ENCODE measurements at places on chromosomes 4 and X.

- DNase-seq: peak; percentile 9
Observed at GRCh38 chr4:70842761-70843435, 3.2 kb upstream of the GRSF1 start.

GRCh38 chr4:138021139-138021830, 220.9 kb downstream of the SLC7A11 start:
- DNase-seq: no peak

- DNase-seq: no peak
Observed at GRCh38 chr4:29142708-29143107, 1577.5 kb upstream of the PCDH7 start.

DNA sequence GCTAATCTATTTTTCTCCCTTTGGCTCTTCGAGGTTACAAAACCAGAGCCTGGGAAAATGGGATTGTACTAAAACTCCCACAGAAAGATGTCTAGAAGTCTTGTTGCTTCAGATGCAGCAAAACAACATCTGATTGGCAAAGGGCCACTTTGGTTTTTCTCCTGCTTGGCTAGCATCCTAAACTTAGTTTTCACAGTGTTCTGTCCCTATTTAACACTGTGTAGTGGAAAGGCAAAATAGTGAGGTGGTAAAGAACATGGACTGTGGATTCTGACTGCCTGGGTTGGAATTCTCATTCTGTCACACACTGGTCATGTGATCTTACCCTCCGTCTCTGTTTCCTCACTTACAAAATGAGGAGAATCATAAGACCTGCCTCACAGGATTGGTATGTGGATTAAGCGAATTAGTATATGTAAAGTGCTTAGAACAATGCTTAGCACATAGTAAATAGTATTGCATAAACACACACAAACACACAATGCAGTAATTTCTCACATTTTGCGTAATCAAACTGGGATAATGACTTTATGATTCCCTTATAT, 23.5 kb downstream of the TIGD2 start:
- no peak for DNase-seq

DNA sequence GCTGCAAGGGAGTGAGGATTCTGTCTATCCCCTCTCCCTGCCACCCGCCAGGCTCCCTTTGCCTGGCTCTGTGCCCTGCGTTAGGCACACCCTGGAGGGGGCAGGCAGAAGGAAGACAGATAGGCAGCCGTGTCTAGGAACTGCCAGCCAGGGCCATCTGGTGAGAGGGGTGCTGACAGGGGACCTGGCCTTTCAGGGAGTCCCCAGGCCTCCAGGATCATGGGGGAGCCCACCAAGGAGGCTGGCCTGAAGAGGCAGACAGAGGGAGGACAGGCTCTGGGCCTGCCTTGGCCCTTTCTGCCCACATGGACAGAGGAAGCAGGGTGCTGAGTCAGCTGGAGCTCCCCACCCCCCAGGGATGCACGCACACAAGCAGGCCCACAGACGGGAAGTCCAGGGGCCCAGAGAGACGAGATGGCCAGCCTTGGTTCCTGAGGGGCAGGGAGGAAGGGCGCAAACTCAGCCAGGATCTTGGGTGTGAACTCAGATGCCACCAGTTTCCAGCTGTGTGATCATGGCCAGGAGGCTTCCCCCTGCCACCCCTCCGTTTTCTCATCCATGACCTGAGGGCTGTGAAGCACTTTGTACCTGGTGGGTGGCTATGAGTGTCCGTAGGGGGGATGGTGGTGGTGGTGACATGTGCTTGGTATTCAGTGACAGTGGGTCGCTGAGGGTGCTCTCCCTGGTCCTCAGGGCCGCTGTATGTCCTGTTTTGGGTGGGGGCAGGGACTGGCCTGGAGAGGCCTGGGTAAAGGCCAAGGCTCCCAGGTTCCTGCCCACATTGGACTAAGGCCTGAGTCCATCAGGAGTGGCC, 1.8 kb downstream of the SH3BP2 start:
- no peak for DNase-seq

DNA sequence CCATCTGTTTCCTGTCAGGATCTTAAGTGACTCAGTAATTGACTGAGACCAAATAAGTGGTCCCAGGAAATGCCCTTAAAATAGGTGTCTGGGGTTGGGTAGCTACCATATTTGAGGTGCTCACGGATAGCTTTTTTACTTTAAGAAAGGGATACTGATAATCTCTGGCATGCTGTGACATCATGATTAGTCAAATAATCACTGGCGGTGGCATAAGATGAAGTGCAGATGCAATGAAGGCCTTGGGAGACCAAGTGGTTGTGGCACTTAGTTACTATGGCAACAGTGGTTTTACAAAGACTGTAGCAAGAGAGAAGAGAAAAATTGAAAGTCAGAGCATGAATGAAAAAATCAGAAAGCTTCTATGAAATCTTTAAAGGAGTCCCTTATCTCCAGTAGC, 114.5 kb upstream of the SLIT2 start:
- no peak for DNase-seq

- peak; percentile 35 for DNase-seq
Observed at GRCh38 chr4:165208741-165209388, 1.5 kb downstream of the KLHL2 start.

- no peak for DNase-seq
Observed at GRCh38 chrX:40622479-40623138, 619 bp upstream of the MPC1L start.

DNA sequence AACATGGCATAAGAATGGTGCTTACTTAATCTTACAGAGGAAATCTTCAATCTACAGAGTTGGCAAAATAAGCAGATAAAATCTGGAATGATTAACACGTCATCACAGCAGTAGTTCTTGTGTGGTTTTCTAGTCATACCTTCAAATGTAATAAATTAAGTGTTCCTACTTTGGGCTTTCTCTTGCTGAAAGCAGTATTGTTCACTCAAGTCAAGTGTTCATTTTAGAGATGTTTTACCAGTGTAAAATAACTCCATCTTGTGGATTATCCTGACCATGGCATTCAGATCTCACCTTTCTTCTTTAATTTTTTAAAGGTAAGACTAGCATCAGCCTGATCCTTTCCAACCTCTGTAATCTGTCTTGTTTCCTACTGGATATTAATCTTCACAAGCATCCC, 72.9 kb downstream of the ADAMTS3 start:
- no peak for DNase-seq

GRCh38 chr4:47071901-47072341, 40.6 kb downstream of the GABRB1 start:
- DNase-seq: no peak

GRCh38 chrX:119552508-119552907, 12.7 kb downstream of the STEEP1 start:
- no peak for DNase-seq

- peak; percentile 38 for DNase-seq
Observed at GRCh38 chr4:154491341-154492271, at the start of gene DCHS2. Gene DCHS2 (minus strand): TSS chr4:154491799. CDS start chr4:154491355, 444 bp downstream.

- no peak for DNase-seq
Observed at GRCh38 chr4:188876881-188877280, 737.6 kb downstream of the TRIML1 start.

DNA sequence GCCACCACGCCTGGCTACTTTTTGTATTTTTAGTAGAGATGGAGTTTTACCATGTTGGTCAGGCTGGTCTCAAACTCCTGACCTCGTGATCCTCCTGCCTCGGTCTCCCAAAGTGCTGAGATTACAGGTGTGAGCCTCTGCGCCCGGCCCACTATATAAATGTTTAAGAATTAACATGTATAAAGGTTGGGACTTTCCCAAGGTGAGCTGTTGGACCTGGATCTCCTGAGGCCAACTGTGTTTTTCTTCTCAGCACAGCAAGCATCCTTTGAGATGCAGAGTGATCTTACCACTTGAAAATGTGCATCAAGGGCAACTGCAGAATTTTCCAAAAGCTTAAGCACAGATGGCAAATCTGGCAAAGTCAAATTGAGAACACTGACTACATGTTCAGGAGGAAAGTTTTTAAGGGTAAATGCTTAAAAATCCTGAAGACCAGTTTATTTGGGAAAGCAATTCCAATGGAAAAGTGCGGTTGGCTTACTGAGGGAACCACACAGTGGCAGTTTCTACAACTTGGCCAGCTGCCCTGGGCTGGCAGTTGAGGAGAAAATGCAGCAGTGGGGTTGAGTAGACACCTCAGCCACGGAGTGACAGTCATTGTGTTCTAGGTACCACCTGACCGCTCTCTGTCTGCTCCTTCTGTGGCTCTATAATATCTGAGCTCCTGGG, 168.9 kb downstream of the CBR4 start:
- no peak for DNase-seq

GRCh38 chr4:8044699-8045098, 105.0 kb upstream of the AFAP1 start:
- DNase-seq: no peak

DNA sequence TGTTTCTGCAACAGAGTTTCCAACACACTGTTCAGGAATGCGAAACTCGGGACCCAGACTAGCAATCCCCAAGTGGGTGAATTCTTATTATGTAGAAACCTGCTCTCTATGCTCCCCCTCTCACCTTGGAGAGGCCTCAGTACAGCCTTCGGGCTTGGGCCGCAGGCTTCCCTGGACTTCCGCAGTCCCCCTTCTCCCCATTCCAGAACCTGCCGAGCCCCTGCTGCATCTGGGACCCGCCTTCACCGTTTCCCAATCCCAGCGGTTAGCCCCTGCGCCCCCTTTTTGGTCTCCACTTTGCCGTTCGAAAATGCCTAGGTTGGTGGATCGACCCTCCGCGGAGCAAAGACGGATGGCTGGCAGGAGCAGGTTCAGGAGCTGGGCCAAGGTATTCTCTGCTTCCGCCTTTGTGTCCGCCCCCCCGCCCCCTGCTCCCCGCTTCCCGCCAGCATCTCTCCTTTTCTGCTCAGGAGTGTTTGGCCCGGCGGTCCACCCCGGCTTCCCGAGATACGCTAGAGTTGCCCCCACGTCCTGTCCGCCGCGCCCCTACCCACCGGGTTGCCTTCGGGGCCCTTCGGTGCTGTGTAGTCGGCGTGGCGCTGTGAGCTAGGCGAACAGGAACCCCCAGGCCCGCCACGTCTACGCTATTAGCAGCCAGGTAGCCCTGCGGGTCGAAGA, 11.5 kb downstream of the HAND2 start:
- DNase-seq: no peak

GRCh38 chr4:3721627-3722026, 44.6 kb upstream of the ADRA2C start:
- DNase-seq: no peak

DNA sequence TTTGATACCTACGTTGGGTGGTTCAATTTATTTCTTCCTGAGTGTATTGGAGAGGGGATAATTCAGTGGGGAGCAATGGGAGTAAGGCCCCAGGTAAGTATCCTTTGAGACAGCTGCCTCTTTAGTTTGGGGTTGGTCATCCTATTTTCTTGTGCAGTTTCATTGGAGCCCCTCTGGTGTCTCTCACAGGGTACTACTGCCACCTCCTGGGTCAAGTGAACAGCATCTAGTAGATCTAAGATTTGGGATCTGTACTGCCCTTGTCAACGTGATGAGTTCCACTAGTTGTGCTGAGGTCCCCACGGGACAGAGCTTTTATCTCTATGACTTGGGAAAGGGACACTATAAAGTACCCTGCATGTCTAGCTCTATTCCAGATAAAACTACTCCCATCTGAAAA, 80.6 kb downstream of the PBDC1 start:
- DNase-seq: peak; percentile 20

DNA sequence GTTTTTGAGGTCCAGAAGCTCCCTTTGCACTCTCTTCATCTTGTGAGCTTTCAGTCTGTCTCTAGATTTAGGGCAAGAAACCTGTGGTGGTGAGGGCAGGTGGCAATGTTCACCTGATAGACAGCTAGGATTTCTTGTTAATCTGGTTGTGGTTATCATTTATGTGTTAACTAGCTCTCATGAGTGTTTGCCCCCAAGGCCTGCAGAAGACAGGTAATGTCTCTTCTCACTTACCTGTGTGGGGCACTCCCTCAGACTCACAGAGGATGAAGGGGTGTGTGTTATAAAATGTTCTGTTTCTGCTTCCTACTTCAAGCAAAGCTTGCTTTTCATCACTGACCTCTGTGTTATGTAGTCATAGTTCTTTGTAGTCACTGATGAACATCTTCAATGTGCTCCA, 17.8 kb downstream of the EGF start:
- no peak for DNase-seq

- DNase-seq: no peak
Observed at GRCh38 chr4:103074744-103075434, 1.7 kb downstream of the SLC9B2 start.

- no peak for DNase-seq
Observed at GRCh38 chr4:169677150-169677748, 56.9 kb downstream of the CLCN3 start.

DNA sequence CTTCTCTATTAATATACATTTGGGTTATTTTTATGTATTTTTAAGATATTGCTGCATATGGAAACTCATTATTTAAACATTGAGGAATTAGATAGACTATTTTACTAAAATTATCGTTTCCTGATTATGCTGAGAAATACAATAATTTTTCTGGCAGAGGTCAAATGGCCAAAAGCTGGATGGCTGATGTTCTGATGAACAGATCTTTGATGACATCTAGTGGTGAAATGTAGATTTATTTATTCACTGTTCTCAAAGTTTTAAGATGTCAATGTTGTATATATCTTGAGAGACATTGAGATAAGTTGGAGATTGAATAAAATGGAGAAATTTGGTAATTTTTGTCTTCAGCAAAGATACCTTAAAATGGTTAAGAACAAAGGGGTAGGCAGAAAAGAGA, 96.2 kb downstream of the UGT8 start:
- no peak for DNase-seq

DNA sequence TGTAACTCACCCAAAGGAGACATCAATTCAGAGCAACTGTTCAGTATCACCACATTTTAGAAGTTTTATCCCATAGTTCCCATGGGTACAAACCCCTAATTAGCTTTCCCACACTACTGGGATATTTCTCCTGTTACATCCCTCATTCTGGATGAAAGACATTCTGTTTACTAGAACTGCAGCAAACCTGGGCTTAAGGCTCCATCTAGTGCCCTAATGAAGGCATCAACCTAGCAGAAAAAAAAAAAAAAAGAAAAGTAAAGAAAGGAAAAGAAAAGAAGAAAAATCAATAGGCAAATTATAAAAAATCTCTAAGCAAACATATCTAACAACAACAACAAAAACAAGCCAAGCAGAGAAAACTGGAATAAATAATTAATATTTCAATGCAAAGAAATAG, 133.7 kb upstream of the CPXCR1 start:
- DNase-seq: no peak

GRCh38 chr4:120994521-120994920, 72.0 kb upstream of the PRDM5 start:
- DNase-seq: no peak

DNA sequence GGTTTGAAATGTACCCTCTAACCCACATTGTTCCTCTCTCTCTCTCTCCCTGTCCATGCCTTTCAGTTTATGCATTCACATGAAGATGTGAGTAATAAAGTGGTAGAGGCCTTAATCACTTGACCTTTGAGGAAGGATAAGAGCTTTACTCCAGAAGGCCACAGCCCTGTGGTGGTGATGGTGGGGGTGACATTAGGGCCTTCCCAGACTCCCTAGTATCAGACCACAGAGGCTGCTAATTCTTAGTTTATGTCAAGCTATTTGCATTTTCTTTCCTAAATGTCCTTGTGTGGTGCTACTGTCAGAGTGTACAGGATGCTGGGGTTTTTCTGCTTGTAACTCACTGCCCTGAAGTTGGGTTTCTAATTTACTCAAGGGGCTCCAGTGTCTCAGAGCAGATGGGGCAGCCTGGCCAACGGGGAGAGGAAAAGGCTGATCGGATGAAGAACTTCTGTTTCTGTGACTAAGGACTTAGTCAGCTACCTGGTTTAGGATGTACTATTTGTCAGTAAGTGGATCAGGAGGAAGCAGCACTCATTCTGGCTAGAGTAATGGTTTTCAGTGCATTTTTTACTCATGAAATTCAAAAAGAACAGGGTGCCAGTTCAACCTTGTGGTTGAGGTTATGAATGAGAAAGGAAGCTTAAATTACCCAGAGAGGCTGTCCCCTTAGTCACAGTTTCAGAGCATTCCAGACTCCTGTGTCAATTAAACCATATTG, 509.6 kb upstream of the DIPK2B start:
- peak; percentile 61 for DNase-seq

GRCh38 chr4:30600246-30601017, 119.7 kb upstream of the PCDH7 start:
- no peak for DNase-seq
